GM12865 (cell line): ENCODE measurements at places on chromosomes 3 and 15.
A peak's percentile ranks its signal among the peaks of the same experiment; 100 is the strongest.

- no peak for DNase-seq
These were observed 248.7 kb upstream of the C2CD4B start for GRCh38 chr15:62413786-62414185.

DNA sequence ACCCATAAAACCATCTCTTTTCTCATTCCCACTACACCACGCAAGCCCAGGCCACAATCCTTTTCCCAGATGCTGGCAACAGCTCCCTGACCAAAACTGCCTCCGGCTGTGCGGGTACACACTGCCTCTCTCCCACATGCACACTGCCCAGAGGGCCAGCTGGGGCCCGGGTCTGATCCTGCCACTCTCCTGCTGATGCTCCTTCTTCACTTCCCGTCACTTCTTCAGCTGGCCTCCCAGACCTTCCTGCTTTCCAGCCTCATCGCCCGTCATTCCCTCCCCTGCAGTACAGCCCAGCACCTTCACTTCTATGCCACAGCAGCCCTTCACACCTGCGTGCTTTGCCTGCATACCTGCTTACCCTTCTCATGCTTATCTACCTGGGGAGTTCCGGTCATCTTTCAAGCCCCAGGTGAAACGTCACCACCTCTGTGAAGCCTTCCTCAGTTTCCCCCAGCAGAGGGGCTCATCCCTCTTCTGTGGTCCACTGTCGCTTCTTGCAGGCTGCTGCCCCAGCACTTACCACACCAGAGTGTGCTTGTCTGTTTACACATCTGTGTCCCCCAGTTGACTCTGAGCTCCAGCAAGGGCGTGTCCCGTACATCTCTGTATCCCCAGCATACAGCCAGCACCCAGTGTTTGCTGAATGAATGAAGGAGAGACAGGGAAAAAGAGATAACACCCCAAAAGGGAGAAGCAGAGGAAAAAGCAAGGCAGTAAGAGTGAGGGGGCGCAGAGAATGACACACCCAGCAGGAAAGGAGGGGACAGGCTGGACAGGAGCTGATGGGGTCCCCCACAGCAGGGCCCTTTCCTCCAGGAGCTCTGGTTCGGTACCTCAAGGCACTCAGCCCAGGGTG lies 22.2 kb downstream of the GRAMD2A start:
- no peak for DNase-seq

DNA sequence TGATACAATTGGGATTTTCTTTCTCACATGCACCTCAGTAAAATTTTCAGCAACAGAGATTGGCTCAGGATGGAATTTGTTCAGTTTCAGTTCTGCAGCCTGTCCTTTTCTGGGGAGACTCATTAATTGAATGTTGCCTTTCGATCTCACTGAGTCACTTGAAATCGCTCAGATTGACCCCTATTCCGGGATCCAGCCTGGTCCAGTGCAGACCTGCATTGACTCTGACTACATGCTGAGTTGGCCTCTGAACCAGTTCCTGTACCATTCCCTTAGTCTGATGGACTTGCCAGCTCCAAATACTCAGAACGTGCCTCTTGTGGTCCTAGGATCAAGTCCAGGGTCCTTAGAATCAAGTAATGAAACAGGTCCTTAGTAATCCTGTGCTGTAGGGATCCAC lies 9.4 kb downstream of the IGF1R start:
- no peak for DNase-seq

GRCh38 chr15:62791694-62792093 lies 250.9 kb upstream of the TPM1 start:
- DNase-seq = no peak

DNA sequence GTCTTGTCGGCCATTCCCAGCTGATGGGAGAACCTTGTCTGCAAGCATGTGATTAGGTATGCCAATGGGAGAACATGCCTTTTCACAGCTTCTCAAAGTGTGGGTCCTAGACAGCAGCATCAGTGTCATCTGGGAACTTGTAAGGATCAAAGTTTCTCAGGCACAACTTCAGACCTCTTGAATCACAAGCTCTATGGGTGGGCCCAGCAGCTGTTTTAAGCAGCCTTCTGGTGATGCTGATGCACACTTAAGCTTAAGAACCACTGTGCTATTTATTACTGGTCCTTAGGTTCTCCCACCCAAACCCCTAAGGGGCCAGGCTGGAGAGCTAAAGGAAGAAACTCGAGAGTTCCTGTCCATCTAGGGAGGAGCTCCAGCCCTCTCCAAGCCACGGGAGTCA lies 453.9 kb upstream of the PROK2 start:
- no peak for DNase-seq

DNA sequence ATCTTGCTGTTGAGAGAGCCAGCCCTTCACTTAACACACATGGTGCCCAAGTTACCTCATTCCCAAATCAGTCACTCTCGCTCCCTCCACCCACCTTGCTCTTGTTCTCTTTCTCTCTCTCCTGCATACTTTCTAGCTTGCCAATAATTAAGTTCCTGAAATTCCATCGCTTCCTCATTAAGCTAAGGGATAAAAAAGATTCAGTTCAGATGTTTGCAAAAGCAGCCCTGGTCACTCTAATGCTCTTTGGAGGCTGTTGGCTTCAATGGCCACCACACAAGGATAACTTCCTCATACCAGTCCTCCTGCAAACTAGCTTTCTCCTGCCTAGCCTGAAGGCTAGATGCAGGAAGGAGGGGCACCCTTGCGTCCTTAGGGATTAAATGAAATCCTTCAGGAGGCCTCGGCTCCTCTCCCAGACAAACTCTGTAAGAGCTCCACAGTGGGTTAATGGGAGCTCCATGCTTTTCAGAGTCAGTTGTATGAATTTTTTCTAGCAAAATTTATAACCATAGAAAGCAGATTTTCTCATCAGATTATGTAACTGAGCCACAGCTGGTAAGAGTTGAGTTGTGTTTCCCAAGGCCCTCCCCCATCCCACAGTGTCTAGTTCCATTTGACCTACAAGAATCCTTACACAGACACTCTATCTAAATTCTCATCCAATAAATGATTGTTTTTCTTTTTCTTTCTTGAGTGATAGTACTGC lies 176.6 kb upstream of the TRIM42 start:
- DNase-seq = no peak

DNA sequence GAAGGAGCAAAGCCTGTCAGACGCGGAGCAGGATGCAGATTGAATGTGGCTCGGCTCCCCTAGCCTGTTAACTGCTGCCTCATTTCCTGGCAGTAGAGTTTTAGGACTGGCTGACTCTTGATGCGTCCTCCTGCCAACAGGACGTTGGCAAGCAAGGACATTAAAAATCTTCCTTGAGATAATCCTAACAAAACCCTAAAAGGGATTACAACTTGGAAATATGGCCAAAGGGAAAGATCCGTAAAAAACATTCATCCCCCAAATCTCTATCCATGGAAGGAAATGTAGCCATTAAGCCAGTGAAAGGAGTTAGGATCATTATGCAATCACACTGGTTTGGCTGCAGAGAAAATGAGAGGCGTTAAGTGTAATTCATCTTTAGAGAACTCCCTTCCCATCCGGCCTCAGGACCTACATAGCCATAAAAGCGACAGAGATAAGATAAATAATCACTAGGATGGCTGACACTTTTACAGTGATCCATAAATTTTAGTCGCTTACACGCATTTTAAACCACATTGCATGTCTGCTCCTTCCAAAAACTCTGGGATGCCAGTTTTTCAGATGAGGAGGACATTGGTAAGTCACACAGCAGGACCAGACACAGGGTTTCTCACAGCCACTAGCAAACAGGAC lies 44.5 kb upstream of the C3orf80 start:
- DNase-seq = no peak

GRCh38 chr3:5260992-5261501 lies 73.5 kb downstream of the EDEM1 start:
- no peak for DNase-seq

DNA sequence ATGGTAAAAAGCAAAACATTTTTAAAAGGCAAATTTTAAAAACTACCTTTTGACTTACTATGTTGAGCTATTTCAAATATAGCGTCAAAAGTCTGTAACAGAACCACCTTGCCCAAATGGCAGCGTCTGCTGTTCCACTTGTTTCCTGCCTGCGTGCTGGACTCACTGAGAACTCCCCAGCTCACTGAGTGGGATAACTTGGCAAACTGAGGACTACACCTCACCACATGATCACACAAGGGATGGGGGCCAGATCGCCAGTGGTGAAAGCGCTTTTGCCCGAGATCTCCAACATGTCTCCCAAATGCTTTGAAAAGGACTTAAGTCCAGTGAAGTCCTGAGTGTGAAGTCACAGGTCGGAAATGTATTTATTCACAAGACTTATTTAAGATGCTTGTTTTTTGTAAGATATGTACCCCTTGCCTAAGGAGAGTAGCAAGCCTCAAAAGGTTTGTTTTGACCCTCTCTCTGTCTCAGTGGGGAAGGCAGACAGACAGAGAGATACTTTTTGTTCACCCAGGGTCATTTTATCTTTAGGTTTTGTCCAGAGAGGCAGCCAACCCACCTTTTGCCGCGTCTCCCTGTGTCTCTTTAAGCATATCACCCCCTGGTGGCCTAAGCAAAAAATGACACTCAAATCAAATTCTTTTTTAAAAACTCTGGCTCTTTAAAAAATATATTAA lies 192.6 kb downstream of the PDZRN3 start:
- peak; percentile 66 for DNase-seq

DNA sequence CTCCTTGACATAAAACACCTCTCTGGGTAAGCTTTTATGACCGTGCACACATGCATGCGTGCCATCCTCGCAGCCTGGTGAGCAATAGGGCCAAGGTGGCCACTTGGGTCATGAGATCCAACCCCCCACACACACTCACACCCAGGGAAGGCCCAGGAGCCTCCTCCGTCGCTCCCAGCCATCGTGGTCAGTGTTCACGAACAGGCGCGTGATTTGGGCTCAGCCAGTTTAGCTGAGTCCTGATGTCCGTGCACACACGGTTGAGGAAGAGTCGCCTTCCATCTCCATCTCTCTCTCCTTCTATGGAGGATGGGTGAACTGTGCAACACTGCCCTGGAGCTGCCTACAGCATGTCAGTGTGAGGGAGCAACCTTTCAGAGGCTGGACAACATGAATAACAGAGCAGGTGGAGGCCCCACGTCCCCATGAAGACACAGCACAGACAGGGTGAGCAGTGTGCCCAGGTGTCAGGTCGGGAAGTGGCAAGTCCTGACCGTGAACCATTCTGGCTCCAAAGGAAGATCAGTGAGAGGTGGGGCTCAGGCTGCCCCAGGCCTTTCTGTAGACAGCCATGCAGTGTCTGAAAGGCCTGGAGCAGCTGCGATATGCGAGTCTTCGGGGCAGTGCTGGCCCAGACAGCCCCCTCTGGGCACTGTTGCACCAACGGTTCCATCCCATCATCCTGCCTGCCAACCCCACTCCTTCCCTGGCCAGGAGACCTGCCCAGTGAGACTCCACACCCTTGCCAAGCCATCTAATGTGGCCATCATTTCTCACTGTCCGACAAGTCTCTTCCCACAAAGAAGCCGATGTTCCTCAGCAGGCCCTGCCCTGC lies 253.4 kb downstream of the OCA2 start:
- no peak for DNase-seq

- DNase-seq = peak; percentile 28
These were observed 277.4 kb upstream of the NR2E3 start for GRCh38 chr15:71532994-71533393.

GRCh38 chr3:124540550-124541211 lies 189.6 kb upstream of the UMPS start:
- no peak for DNase-seq

- DNase-seq = no peak
These were observed 110.5 kb downstream of the SAMMSON start for GRCh38 chr3:70110066-70110465.

DNA sequence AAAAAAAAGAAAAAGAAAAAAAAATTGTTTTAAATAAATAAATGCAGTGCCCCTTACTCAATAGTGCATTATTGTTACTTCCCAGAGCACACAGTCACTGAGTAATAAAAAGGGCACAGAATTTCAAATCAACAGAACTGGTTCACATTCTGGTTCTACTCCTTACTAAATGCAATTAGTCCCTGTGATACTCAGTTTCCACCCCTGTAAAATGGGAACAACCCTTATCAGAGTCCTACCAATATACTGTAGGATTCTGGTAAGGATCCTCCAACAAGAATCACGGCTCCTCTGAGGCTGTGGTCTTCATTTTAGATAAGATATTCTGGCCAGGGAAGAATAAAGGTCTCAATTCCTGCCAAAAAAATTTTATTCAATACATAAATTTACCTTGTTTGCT lies 50.7 kb downstream of the ITGB5 start:
- DNase-seq = no peak

DNA sequence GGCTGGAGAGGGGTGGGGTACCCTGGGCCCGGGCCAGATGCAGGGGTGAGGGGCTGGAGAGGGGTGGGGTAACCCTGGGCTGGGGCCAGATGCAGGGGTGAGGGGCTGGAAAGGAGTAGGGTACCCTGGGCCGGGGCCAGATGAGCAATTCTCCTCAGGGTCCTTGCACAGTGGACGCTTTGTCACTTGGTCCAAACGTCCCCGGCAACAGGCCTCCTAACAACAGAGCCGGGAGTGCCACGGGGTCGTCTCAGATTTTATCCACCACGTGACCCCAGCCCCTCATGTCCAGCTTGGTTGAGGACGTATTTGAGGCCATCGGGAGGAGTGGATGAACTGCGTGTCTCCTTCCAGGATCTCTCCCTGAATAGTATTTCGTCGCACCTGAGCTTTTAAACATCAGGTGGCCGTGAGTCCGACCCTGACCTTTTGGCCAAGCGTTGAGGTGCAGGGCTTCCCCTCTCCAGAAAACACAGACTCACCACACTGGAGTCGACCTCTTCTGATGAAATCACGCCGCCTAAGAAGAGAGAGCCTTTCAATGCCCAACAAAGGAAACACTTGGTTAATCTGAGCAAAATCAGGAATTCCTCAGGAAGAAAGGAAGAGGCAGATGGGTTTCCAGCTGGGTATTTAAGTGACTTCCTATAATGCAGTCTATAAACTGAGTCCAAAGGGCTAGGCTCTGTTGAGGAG lies 12.8 kb upstream of the LRRC15 start:
- DNase-seq = no peak

- peak; percentile 46 for DNase-seq
These were observed 140.9 kb downstream of the KCNMB2 start for GRCh38 chr3:178676942-178677790.

GRCh38 chr3:30696403-30696819 lies 90.0 kb downstream of the TGFBR2 start:
- DNase-seq = no peak

DNA sequence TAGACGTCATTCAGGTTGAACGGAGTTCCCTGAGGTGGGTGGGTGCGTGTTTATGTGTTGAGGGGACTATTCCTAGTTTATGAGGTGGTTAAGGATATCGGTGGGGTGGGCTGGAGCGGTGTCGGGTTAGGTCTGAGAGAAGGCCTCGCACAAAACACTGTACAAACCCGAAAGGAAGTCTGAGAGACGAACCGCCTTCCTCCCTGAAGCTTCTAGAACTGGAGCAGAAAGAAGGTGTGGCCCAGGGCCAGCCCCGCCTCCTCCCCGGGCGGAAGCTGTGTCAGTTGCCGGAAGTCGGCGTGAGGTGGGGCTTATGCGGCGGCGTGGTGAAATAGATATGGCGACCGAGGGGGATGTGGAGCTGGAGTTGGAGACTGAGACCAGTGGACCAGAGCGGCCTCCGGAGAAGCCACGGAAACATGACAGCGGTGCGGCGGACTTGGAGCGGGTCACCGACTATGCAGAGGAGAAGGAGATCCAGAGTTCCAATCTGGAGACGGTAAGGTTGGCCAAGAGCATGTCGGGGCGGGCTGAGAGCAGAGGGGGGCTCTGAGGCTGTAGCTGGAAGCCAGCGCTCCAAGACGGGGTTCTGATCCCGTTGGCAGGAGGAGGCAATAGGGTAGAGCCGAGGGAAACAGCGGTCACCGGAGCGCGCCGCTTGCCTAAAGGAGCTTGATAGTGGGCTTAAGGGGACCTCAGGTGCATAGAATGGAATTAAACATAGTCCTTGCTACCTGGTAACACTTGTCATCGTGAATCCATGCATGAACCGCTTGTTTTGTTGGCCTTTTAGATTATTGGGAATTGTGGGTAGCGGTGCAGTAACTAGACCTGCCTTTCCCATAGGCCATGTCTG lies at the start of gene HYPK:
HYPK (plus strand) TSS at position 314 of the 856 bp plus-strand sequence; CDS start at position 338, 24 bp downstream.
- DNase-seq = peak; percentile 93
